NCI-H187 treated with DMSO at 0.1 percent for 48 hours (cell line): ENCODE measurements at places on chromosomes 16 and 17.

DNA sequence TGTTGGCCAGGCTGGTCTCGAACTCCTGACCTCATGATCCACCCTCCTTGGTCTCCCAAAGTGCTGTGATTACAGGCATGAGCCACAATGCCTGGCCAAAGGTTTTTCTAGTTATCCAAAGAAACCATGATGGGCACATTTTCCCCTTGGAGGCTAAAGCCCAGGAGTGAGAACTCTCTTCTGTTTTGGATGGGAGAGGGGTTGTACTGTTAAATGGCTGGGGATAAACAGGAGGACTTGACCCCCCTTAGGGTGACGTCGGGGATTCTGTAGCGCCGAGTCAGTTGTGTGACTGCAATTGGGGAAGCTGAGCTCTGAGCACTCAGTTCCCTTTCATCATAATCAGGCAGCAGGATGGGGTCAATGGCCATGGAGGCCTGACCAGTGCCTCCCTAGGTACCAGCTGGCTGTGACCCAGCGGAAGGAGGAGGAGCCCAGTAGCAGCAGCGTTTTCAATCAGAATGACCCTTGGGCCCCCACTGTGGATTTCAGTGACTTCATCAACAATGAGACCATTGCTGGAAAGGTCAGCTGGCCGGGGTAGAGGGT, 4.1 kb downstream of the AOC3 start:
- no peak for DNase-seq

GRCh38 chr16:49488336-49488735, 114.7 kb downstream of the C16orf78 start:
- no peak for DNase-seq

DNA sequence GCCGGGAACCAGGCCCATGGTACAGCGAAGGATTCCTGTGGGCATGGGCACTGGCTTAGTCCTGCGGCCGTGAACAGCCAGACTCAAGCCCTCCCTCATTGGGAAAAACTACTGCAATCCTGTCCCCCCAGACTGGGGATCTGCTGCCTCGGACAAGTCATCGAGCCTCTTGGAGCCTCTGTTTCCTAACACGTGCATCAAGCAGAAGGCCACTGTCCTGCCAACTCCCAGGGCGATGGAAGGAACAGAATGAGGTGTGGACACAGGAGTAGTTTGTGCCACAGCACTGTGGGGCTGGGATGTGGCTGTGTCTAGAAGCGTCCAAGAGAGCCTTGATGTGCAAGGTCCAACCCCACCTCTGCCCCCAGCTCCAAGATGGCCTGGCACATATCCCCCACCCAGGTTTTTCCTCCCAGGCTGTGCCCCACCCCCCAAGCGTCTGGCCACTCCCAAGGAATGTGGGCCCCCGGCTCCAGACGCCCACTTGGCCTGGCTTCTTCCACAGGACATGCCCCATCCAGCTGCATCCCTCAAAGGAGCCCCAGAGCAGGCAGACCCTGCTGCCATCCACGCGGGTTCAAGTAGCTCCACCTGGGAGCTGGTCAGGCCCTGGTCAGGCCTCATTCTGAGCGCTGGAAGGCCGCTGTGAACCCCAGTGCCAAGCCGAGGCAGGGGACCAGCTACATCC, 3.4 kb downstream of the CAMKK1 start:
- DNase-seq, result no peak

- DNase-seq, result no peak
These were observed 25.6 kb upstream of the PMFBP1 start for GRCh38 chr16:72197545-72197944.

- no peak for DNase-seq
These were observed 26.0 kb upstream of the ITGB4 start for GRCh38 chr17:75695141-75695829.

GRCh38 chr16:19029980-19030379, 37.4 kb upstream of the COQ7 start:
- DNase-seq, result no peak

DNA sequence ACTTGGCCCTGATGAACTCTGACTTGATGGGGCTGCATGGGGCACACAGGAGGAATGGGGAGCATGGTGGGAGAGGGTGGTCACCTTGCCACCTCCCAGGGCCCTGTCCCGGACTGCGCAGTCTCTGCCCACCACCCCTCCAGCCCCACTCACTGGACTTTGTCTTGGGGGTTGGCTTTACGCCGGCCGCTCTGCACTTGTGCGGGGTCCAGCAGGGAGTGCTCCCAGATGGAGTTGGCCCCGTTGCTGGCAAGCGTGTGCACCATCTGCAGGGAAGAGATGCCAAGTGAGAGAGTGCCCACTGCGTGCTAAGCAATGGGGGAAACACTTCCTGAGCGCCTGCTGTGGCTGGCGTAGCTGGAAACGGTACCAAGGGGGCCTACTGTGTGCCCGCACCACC, 6.7 kb downstream of the GIT1 start:
- DNase-seq, result no peak

DNA sequence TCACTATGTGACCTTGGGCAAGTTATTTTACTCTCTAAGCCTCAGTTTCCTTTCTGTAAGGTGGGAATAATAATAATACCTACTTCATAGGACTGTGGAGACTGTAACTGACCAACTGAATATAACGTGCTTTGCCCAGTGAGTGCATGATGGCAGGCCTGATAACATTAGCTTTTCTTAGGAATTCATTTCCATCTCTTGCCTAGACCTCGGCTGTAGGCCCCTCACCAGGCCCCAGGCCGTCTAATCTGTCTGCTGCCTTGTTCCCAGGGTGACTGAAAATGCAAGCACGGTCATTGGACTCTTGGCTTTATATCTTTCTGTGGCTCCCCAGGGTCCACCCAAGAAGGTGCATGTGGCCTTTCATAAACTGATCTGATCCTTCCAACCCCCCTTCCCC, 6.7 kb upstream of the UBE2O start:
- no peak for DNase-seq

DNA sequence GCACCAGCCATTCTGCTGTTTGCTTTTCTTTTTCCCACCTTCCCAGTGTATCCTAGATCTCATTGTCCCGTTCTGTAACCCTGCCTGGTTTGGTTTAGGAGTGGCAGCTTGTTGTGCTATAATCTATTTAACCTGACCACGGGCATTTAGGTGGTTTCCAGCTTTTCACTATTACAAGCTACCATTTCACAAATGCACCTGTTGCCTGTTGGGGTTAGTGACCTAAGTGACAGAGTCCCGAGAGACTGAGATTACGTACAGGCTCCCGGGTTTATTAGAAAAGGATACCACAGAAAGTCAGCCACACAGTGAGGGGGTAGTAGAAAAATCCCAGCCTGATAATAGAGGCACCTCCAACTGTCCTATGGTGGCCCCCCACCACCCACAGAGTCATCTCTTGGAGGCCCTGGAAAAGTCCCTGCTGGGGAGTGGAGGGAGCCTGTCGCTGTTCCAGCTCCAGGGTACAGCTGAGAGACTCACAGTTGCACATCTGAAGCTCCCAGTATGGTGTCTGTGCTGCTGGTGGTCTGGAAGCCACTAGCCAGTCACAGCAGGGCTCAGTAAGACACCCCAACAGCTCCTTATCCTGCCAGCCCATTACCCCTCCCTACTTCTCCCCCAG, 21.2 kb downstream of the CLEC16A start:
- DNase-seq, result no peak

GRCh38 chr17:2959371-2960130, 103.9 kb downstream of the OR1D5 start:
- DNase-seq, result no peak

DNA sequence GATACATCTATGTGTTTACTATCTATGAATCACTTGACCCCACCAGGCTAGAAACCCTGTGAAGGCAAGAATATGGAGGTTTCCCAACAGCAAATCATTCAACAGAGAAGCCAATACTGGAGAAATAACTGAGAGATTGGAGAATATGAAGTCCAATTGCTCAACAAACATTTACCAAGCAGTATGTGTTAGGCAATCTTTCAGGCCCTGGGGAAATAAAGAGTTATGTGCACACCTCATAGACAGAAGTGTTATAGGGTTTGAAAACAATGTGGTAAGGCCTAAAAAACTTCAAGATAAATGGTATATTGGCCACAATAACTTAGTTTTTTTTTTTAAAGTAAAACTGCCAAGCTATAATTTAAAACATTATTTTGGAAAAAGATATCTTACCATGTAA, 1245.8 kb downstream of the CDH11 start:
- no peak for DNase-seq

GRCh38 chr16:66920924-66921680, 2.4 kb upstream of the CDH16 start:
- no peak for DNase-seq

DNA sequence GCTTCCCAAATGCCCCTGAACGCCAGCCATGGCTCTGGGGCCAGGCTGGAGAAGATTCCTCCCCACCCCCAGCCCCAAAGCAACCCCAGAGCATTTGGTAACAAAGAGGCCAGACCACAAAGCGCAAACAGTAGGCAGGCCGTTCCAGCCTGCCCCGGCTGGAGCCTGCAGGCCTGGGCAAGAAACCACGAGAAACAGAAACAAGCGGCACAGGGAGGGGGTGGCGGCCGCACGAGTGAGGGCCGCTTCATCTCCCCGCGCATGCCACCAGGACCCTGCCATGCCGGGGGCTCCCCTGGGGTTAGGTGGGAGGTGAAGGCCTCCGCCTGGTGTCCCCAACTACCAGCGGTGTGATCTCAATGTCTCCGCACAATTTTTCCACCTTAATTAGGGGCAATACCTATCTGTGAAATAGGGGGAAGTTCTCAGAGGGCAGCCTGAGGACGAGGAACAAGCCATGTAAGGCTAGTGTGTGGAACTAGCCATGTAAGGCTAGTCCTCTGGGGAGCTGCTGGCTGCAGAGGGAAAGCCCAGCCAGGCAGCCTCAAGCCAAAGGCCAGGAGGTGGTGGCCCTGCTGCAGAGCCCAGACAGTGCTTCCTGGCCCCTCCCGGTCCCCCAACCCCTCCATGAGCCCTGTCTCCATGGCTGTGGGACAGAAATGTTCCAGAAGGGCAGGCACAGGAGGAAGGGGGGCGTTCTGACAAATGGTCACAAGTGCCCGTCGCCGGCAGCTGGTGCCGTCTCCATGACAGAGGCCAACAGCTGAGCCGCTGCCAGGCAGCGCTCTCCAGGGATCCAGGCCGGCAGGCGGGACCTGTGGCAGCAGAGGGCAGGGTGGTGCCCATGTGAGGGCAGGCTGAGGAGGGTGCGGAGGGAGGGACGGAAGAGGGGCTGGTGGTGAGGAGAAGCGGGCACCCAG, 14.5 kb upstream of the MTSS2 start:
- DNase-seq, result no peak
